ENCODE measurements at places on chromosomes 4 and X.

GRCh38 chr4:106676173-106676921, 307.8 kb upstream of the GIMD1 start:
- DNase-seq, result no peak

GRCh38 chr4:169707958-169708643, 49.6 kb downstream of the HPF1 start:
- DNase-seq, result no peak

DNA sequence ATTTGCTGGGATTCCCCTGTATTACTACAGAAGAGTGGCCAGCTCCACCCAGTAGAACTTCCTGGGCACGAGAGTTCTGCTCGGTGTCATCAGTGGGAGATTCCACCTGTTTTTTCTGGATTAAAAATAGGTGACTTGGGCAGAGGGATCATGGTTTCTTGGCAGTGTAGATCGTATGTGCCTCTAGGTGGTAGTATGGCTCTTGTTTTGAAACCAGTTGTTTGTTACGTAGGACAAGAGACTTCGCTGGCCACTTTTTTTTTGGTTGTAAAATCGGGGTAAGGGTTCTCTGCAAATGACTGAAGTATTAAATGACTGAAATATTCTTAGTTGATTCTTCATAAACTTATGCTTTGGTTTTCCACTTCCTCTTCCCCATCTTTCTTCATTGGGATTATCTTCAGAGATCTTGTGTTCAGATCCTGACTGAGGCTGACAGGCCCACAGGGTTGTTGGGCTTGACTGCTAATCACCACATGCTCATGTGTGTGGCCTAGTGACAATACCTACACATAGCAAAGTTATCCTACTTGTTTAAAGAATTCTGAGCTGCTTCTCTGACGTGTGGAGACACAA, 43.8 kb upstream of the WDR1 start:
- no peak for DNase-seq

DNA sequence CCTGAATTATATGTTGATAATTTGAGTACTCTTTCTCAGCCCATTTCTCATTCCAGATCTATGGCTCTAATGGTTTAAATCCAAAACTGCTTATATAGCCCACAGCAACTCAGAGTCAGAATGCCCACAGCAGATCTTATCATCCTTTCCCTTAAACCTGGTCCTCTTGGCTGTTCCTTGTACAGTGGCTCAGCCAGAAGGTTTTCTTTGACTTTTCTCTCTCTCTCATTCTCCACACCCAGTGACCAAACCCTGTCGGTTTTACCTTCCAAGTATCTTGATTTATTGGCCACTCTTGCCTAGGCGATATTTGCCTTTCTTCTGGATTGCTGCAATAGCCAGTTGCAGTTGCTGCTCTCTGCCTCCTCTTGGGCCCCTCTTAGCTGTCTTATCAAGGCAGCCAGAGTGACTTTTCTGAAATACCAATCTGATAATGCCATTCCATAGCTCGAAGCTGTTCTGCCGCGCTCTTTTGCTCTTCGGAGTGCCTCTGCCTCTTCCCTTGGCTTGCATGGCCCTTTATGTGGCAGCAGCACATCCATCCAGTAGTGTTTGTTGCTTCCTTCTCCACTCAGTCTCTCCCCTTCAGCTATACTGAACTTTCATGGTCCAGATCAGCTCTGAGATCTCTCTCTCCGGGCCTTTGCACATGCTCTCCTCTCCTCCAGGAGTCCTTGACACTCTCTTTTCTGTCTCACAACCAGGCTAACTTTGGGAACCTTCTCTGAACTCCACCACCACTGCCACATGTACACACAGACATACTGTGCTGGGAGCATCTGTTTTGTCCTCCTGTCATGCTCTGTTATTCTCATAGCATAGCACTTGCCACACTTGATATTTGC, 11.8 kb downstream of the GAB1 start:
- no peak for DNase-seq

GRCh38 chr4:165177725-165178666, 29.4 kb upstream of the KLHL2 start:
- no peak for DNase-seq

- no peak for DNase-seq
These were observed 132.2 kb upstream of the KIT start for GRCh38 chr4:54525602-54526001.

GRCh38 chr4:4308800-4309441, 18.9 kb downstream of the ZBTB49 start:
- DNase-seq, result no peak

GRCh38 chr4:7854697-7855370, 84.8 kb downstream of the AFAP1 start:
- DNase-seq, result no peak
